ENCODE measurements at places on chromosomes 5 and 9.

DNA sequence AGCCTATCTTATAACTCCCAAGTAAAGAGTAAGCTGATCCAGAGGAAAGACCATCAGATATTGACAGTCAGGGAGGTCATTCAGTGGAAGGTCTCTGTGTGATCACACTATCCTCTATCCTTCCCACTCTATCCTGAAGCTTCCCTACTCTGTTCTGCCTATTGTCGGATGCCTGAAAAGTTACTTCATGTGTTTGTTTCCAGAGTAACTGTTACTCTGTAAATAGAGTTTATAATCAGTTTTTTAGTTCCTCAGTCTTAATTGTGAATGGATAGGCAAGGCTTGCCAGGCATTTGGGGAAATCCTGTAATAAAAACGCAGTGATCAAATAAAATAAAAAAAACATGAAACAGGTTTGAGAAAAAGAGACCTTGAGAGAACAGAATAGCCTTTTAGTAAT lies 79.8 kb downstream of the XRCC4 start:
- no peak for DNase-seq

- no peak for DNase-seq
These were observed 483 bp upstream of the EIF4EBP3 start for GRCh38 chr5:140546851-140547507.

- no peak for DNase-seq
These were observed 3.6 kb downstream of the PSMB7 start for GRCh38 chr9:124411514-124412227.

DNA sequence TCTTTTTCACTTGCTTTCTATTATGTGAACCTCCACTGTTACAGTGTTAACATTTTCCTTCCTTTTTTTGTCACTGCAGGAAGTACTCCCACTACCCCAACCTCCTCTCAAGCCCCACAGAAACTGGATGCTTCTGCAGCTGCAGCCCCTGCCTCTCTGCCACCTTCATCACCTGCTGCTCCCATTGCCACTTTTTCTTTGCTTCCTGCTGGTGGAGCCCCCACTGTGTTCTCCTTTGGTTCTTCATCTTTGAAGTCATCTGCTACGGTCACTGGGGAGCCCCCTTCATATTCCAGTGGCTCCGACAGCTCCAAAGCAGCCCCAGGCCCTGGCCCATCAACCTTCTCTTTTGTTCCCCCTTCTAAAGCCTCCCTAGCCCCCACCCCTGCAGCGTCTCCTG lies 18.8 kb downstream of the NUP214 start:
- DNase-seq: no peak

DNA sequence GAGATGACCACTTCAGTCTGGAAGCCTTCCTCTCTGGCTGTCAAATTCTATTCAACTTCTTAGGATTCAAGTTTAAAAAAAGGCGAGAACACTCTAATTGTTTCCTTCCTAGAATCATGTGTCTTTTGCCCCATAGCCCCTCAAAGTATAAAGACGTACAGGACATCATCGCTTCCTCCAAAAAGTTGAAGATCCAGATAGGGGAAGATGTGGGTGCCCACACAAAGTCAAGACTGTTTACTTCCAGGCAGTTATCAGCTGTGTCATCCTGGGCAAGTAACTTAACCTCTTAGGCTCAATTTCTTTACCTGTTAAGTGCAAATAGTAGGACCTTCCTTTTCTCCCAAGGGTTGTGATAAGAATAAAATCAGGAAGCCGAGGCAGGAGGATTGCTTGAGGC lies 40.1 kb downstream of the PPARGC1B start:
- DNase-seq: no peak

- no peak for DNase-seq
These were observed 42.4 kb downstream of the SETX start for GRCh38 chr9:132312426-132312825.

GRCh38 chr9:94630833-94631232 lies 8.5 kb downstream of the FBP1 start:
- DNase-seq: no peak

DNA sequence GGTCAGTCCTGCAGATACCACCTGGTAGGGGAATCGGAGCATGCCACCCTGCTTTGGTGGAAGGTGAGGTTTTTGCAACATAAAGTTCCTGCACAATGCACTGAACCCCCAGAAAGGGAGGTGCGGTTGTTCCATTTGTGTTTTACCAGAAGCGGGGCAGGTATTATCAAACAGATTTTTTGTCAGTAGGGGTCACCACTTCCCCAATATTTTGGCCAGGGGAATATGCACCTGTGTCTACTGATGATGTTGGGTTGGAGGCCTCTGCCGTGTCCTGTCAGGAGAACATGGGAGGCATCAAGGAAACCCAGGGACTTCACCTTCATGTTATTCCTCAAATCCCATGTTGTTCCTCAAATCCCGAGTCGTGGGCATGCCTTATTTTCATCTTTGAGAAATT lies 438.7 kb downstream of the NTRK2 start:
- DNase-seq: no peak

DNA sequence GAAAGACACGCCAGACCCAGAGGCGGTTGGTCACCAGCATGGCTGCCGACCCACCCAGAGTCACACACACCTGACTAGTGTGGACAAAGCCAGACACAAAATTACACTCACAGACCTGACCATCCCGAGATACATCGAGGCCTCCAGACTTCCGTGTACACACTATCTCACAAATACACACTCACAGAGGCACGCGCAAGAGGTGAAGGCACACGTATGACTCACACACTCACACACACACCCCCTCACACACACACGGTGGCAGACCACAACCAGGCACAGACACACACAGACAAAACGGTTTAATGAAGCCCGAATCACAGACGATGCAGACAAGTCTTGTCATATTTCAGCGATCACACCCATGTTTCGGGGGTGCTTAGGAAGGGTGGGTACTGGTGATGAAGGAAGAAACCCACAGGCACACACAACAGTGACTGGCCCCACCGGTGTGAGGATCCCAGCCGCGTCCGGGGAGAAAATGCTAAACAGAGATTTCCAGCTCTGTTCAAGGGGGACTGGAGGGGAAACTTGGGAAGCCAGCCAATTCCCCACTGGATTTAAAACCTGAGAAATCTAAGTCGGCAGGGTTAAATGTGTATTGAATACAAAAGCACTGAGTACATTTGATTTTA lies 51.3 kb downstream of the CRB2 start:
- DNase-seq: no peak
